NCI-H1092 treated with DMSO at 0.1 percent for 48 hours (cell line): ENCODE measurements at places on chromosomes 7 and 10.

GRCh38 chr10:124366825-124367224 is 51.9 kb downstream of the OAT start:
- DNase-seq: no peak

GRCh38 chr7:111067251-111067650 is 23.7 kb upstream of the LRRN3 start:
- DNase-seq: no peak

DNA sequence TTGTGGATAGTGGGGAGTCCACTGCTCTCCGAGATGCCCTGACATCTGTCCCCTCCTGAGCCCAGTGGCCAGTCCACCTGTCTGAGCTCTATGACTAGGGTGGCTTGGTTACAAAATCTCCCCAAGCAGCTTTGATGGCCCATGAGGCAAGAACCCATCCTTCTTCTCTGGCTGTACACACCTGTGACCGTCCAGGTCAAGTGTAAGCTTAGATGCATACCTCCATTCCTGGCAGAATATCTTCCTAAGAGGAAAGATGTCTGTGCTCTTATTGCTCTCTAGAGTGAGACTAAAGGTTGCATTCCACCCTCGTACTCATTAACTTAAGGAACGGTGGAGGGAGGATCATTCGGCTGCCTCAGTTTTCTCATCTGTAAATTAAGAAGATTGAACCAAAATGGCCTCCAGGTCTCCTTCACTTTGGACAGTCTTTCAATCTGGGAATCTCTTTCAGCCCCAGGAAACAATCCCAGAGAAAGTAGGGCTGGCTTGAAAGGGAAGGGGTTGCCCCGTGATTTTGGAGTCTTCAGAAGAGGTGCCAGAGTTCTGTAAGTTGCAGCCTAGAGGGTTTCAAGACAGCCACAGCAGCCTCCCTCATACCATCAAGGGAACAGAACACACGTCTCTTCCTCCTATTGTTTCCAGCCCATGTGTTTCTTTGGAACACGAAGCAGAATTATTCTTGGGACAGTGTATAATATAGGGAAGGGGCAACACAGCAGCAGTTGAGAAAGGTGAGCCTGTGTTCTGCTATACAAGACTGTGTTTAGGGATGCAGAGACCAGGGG is 5.5 kb downstream of the HOXA4 start:
- no peak for DNase-seq

DNA sequence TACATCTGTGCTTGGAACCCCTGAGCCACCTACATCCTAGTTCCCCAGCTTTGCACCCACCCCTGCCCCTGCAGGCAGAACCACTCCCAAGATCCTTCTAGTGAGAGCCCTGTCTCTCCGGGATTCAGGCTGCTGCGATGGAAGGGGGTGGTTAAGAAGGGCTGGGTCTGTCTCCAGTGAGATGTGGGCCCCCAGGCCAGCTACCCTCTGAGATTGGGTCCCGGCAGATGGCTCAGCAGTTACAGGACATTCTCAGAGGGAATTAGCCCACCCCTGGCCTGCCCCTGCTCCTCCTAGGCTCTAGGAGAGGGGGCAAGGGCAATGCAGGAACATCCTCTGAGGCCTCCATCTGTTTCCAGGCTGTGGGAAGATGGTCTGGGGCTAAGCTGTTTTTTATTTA is 27.7 kb downstream of the SLC29A3 start:
- no peak for DNase-seq

- DNase-seq: peak; percentile 69
Measured at GRCh38 chr7:2231992-2232765, 566 bp downstream of the MAD1L1 start.

DNA sequence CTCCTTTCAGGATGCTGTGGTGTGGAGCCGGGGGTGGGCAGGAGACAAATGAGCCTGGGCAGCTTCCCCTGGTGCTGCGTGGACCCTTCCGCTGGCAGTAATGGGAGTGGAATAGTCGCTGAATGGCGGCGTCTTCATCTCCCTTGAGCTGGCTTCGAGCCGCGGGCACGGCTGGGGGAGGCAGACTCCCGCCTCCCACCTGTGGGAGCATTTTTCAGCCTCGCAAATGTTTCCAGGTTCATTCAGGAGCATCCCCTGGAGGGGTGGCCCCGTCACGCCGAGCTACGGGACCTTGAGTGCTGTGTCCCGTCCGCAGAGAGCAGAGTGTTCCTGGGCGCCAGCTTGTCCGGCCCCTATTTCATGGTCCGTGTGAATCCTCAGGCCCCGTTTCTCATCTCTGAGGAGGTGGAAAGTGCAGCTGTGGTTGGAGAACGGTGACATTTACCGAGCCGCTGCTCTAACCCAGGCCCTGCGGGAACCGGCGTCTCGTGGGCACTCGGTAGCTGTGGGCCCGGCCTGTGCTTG is 18.1 kb downstream of the FAM20C start:
- no peak for DNase-seq

GRCh38 chr10:34339816-34340553 is 475.1 kb downstream of the PARD3 start:
- no peak for DNase-seq

GRCh38 chr7:66283003-66283920 is 78.1 kb downstream of the TPST1 start:
- no peak for DNase-seq

- no peak for DNase-seq
Measured at GRCh38 chr7:41544241-41544640, 158.6 kb downstream of the INHBA start.

GRCh38 chr7:121558288-121558687 is 162.2 kb upstream of the FAM3C start:
- no peak for DNase-seq
